ENCODE measurements at places on chromosomes 2 and 18. TPM values are rescaled to one million over a fixed set of nuclear protein-coding genes. Genes with fewer than 3 reads are reported as not detected.
A peak's percentile ranks its signal among the peaks of the same experiment; 100 is the strongest.

- no peak for DNase-seq
Measured at GRCh38 chr2:218626369-218626768, 18.7 kb downstream of the PLCD4 start.

DNA sequence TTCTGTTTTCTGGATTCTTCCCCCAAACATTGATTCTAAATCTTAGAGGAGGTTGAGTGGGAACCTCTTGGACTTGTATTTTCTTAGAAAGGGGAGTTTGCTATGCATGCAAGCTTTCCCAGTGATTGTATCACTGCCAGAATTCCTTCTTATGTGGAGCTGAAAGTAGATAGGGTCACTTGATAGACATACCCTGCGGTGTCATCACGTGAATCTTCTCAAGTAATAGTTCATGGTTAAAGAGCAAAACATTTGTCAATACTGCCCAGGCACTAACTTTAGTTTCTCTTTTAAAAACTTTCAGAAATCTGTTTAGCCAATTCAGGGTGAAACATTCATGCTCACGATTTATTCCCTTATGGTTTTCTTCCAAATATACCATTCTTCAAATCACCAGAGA lies 6.4 kb downstream of the PMAIP1 start:
- DNase-seq = no peak

- no peak for DNase-seq
Measured at GRCh38 chr2:129118296-129118695, 799.6 kb upstream of the HS6ST1 start.

- no peak for DNase-seq
Measured at GRCh38 chr2:54461261-54461660, 5.1 kb downstream of the SPTBN1 start.

GRCh38 chr2:234074751-234075517 lies 24.4 kb downstream of the SPP2 start:
- no peak for DNase-seq

- no peak for DNase-seq
Measured at GRCh38 chr2:60353406-60353800, 200.1 kb downstream of the BCL11A start.

- DNase-seq = no peak
Measured at GRCh38 chr18:24875777-24876176, 415.3 kb downstream of the HRH4 start.

DNA sequence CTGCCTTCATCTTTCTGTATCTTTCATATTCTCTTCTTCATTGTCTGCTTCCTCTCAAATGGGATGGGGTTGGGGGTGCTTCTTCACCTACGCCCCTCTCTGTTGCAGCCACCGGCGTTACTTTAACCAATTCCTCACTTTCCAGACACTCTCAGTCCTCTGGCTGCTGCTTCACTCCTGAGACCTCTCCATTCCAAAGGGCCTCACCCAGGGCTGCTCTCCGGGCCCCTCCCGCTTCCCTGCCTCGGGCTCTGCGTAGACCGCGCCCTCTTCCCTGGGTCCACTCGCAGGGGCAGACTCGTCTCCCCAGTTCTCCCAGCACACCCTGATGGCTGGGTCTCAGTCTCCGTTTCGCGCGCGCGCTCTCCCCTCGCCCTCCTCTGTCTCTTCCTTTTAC lies 926 bp downstream of the SERPINB8 start:
- DNase-seq = peak; percentile 21

RAPH1 gene
- 13.1 TPM for total RNA-seq

GPN1 gene
- 53.0 TPM for total RNA-seq

GPR39 gene
- total RNA-seq = 9.0 TPM

All from IMR-90 (cell line).